ENCODE measurements at places on chromosomes 4 and X.

- DNase-seq: no peak
Observed at GRCh38 chr4:46947541-46947940, 38.5 kb upstream of the COX7B2 start.

GRCh38 chrX:115719171-115719570, 158.2 kb downstream of the PLS3 start:
- DNase-seq: no peak

GRCh38 chr4:102869569-102870197, 891 bp downstream of the CISD2 start:
- no peak for DNase-seq

GRCh38 chrX:12949205-12949926, 25.5 kb upstream of the TMSB4X start:
- no peak for DNase-seq

- DNase-seq: no peak
Observed at GRCh38 chr4:118814058-118814457, 21.9 kb downstream of the SEC24D start.

DNA sequence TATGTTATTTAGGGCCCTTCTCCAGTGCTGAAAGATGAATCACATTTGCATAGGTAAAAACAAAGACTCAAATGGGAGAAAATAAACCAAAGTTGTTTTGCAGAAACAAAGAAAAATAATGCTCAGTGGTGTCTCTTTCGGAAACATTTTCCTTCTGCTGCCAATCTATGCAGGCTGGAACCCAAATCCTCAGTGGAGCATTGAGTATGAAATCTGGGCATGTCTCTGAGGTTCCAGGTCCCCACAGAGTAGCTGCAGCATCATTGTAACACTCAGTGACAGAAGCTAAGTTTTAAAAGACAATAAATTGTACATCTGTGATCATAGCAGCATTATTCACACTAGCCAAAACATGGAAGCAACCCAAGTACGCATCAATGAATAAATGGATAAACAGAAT, 303.6 kb downstream of the FBXW7 start:
- DNase-seq: no peak

GRCh38 chr4:147289181-147289580, 191.7 kb upstream of the EDNRA start:
- DNase-seq: no peak

- DNase-seq: no peak
Observed at GRCh38 chr4:102751941-102752340, 8.8 kb downstream of the MANBA start.

GRCh38 chrX:16653424-16653823, 3.5 kb downstream of the S100G start:
- no peak for DNase-seq

All from germinal center (tissue), 1 donor.